ENCODE measurements at places on chromosomes 6 and 20. TPM values are rescaled to one million over a fixed set of nuclear protein-coding genes. Genes with fewer than 3 reads are reported as not detected.
A peak's percentile ranks its signal among the peaks of the same experiment; 100 is the strongest.

The DSP gene
- total RNA-seq = 220 TPM

The OR2H2 gene
- not detected for total RNA-seq

The RNF144B gene
- total RNA-seq = 13.2 TPM

The MCM9 gene
- total RNA-seq = 17.9 TPM

The APCDD1L gene
- 5.1 TPM for total RNA-seq

DNA sequence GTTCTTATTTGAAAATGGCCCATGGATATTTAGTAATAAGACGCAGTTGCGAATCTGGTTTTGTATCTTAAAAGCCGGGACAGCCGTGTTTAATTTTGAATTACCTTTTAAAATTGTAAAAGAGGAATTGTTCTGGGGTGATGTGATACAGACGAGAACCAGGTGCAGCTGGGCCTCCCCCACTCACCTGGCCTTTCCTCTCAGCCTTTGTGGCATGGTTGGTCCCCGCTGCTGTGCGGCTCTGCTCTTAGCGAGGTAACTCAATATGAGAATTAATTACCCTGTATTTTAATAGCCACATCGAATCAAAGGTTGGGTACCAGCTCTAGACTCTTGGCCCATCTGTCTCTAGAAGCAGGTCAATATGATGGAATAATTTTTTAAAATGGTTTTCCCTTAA lies 56.5 kb upstream of the DACT2 start:
- DNase-seq = no peak

- DNase-seq = no peak
These were observed 156.4 kb downstream of the MTHFD1L start for GRCh38 chr6:151021896-151022295.

DNA sequence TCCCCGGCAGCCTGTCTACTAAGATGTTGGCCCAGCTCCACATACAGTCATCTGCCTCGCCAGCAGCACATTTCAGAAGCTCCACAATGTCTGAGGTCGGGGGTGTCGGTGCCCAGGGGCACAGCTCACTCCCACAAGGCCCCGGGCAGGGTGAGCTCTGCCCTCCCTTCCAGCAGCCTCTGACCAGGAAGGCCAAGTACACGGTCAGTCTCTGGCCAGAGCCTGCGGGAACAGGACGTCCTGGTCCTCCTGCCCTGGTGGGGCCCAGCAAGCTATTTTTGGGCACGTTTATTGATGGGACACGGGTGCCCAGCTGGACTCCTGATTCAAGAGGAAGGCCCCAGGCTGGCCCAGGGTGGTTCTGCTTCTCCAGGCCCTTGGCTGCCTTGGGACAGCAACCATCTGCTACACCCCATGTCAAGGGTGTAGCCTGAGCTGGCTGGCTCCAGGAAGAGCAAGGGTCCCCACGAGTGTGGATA lies 114.9 kb upstream of the PTPN1 start:
- DNase-seq = no peak

DNA sequence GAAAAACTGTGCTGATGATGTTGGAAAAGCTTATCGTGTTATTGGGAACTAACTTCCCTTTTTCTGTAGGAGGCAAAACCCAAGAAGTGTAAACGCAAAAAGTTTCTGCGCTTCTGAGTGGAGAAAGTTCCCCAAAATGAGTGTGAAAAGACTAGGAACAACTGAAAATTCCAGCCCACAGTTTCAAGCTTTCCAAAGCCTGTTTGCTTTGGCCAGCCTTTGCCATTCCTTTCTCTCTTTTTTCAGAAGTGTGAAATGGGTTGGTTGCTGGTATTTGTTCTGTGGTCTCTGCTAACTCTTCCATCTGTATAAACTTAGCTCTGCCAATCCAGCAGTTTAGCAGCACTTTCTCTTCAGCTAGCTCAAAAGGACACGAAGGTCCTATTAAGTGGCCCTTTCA lies 491.3 kb downstream of the MAFB start:
- DNase-seq = no peak

- no peak for DNase-seq
These were observed 55.4 kb upstream of the GATA5 start for GRCh38 chr20:62531046-62531838.

DNA sequence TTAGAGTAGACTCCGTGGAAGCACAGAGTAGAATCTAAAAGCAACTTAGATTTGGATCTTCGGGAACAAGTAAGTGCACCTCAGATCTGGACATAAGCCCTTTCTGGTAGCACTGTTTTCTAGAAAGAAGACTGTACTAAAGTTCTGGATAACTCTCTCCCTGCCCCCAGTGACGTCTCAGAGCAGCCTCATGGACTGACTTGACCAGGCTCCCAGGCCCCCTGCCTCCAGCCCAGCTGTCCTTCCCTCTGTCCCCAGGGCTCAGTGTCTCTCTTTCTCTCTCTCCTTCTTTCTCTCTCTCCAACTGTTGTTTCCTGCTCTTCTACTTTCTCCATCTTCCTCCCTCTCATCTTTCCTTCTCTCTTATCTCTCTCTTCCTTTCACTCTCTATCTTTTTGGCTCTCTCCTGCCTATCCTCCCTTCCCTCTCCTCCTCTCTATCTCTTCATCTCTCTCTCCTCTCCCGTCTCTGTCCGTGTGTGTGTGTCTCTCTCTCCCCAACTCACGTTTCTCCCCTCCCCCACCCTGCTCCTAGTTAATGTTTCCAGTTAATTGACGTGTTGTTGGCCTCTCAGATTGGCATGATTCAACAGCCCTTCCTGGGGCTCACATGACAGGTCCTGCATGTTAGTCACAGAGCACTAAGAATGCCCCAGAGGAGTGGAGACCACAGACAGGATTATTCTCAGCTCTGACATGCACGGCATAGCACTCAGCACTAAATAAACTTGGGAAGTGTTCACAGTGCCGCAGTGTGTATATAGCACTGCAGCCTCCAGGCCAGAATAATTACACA lies 180.4 kb upstream of the FOXQ1 start:
- DNase-seq = peak; percentile 96

GRCh38 chr6:136036601-136037000 lies 185.1 kb downstream of the PDE7B start:
- no peak for DNase-seq

GRCh38 chr20:23244916-23245552 lies 105.6 kb upstream of the NXT1 start:
- DNase-seq = no peak

GRCh38 chr20:46756419-46756818 lies 47.0 kb downstream of the SLC2A10 start:
- DNase-seq = no peak

GRCh38 chr20:63056236-63057170 lies 49.7 kb upstream of the BHLHE23 start:
- no peak for DNase-seq

DNA sequence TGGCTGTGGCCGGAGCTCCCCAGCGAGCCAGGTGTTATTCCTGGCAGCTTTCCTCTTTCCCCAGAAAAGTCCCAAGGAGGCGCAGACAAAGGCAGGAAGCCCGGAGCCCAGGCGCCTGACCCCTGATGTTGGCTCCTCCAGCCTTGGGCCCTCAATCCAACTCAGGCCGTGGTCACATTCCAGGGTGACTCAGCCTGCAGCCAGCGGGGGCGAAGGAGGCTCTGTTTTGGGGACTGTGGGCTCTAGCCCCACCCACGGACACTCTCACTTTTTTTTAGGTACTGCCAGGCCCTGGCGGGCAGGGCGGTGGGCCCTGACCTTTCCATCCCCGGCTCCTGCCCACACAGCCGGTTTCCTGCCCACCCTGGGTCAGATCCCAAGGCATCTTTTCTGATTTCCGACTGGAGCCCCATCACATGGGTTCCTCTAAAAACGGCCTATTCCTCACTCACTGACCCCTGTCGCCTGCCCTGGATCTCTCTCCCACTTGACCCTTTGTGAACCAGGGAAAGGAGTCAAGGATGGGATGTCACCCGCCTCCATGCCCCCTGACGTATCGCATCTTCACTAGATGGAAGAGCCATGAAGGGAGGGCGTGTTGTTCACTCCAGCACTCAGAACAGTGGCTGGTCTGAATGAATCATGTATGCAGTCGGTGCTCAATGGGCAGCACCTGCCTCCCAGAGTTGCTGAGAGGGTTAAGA lies 5.5 kb downstream of the PTGIS start:
- DNase-seq = no peak

DNA sequence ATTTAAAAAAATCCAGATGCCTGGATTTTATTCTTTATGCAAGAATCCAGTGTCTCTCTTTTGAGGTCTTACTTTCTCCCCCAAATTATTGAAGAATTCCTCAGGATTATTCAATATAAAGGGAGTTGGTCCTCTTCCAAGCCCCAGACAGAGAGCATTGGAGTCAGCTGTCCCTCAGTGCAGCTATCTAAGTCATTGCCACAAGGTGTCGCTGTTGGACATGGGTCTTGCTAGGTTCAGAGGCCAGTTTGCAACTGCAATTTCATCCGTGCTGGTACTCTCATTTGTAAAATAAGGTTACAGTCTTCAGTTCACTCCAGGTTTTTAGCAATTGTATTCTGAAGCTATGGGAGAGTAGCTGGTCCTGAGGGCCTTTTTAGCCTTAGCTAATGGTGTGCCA lies 27.8 kb downstream of the CCN2 start:
- DNase-seq = no peak
